Islet precursor cell (in vitro differentiated cells): ENCODE measurements at places on chromosomes 11 and 22.

DNA sequence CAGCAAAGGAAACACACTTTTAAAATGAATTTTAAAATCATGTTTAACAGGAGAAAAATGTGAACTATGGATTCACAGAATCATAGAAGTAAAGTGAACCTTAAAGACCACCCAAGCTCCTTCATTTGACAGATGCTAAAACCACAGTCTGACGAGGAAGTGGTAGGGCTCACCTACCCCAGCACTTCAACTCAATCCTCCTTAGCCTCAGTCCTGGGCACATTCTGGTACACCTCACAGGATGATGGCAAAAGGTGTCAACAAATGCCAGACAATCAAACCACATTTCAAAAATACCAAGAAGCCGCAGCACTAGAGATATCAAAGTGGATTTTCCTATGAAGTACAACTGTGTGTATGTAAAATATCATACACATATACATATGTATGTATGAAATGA lies 43.1 kb downstream of the PITPNB start:
- no peak for DNase-seq

DNA sequence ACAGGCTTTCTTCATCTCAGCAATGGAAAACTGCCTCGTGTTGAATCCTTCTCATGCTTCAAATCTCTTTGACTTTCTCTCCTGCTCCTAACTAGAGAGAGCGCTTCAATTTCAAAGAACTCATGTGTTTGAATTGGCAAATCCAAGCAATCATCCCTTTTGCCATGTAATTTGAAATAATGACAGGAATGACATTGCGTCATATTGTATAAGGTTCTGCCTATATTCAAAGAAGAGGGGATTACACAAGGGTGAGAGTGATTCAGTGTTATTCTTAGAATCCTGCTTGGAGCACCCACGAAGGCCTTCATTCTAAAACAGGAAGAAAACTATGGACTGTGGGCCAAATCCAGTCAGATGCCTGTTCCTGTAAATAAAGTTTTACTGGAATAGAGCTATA lies 720.6 kb downstream of the JRKL start:
- DNase-seq = no peak

- no peak for DNase-seq
Measured at GRCh38 chr11:9527481-9528135, 45.9 kb upstream of the WEE1 start.

GRCh38 chr11:7060868-7061267 lies 27.9 kb upstream of the RBMXL2 start:
- no peak for DNase-seq

DNA sequence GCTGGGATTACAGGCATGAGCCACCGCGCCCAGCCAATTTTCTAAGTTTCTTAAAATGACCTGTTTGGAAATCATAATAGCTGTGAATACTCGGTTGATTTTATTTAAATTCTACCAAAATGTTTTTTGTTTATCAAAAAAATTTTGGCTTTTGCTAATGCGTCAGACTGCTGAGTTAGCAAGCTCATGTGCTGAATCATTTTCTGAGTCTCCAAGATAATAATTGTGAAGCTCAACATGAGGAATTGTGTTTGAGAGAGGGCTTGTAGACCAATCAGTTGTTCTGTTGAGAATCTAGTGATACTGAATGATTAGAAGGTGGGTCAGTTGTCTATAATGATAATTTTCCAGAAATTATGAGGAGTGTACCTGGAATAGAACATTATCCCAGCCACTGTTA lies 15.9 kb downstream of the RNF214 start:
- no peak for DNase-seq

GRCh38 chr22:30695351-30695851 lies 727 bp downstream of the OSBP2 start:
- DNase-seq = no peak

GRCh38 chr11:12885717-12886239 lies 123.3 kb upstream of the RASSF10 start:
- no peak for DNase-seq

DNA sequence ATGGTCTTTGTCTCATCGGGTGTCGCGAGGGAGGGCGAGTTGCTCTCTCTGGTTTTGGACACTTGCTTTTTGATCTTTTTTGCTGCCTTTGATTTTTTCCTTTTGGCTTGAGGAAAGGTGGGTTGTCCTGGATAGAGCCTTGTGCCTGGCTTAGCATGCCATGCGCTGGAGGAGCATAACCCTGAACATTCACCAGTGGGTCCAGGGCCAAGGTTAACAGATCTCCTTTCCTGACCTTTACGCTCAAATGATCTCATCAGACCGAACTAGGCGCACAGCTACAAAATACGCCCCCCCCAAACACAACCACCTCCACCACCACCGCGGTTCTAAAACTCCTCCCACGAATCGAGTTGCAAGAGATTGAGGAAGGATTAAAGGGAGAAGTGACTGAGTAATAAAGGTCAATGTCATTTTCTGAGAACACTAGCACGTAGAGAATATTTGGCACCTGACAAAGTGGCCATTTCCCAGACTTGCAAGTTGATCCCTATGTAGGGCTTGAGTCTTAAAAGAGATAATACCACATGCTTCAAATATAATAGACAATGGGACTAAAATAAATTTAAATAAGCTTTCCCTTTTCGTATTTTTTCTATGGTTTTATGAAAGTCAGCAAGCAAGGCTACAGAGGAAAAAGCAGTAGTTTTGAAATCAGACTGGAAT lies 48.7 kb upstream of the CADM1 start:
- DNase-seq = peak; percentile 17

DNA sequence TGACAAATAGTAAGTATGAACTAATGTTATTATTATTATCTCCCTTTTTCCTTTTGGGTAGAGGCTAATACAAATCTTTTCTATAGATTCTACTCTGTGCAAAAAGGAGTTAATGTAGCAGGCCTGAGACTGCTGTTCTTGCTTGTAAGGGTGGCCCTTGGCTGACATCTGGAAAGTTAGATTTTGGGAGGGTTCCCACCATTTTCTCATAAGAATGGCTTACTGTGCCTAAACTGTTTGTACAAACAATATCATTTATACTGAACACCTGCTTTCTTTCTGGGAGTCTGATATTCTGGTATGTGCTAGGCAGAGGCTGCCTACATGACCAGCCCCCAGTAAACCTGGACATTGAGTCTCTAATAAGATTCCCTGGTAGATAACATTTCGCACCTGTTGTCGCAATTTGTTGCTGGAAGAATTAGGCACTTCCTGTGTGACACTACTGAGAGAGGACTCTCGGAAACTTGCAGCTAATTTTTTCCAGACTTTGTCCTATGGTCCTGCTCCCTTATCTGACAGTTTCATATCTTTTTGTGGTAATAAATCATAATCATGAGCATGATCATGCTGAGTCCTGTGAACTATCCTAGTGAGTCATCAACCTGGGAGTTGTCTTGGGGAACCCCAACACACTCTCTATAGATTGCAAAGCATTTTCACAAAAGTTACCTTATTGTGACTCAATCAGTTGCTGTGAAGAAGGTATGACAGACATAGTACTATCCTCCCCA lies 257.7 kb upstream of the CCDC90B start:
- DNase-seq = no peak

DNA sequence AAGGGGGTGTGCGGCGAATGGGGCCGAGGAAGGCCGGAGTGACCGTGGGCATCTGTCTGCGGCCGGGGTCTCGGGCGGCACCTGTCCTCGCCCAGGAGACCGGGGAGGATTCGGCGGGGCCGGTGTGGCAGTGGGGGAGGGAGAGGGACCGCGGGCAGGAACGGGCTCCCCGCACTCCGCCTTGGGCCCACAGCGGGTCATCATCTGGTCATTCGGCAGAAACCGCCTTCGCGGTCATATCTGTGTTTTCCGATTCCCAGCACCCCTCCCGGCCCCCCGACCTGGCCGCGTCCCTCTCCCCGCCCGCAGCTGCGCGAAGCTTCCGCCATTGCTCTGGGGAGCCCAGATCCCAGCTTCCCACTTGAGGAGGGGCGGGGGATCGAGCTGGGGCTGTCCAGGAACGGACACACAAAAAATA lies 824 bp upstream of the CBX6 start:
- DNase-seq = peak; percentile 58

GRCh38 chr11:119218141-119218878 lies 12.2 kb downstream of the CBL start:
- no peak for DNase-seq

GRCh38 chr11:1515082-1516060 lies 28.8 kb upstream of the MOB2 start:
- DNase-seq = peak; percentile 86

DNA sequence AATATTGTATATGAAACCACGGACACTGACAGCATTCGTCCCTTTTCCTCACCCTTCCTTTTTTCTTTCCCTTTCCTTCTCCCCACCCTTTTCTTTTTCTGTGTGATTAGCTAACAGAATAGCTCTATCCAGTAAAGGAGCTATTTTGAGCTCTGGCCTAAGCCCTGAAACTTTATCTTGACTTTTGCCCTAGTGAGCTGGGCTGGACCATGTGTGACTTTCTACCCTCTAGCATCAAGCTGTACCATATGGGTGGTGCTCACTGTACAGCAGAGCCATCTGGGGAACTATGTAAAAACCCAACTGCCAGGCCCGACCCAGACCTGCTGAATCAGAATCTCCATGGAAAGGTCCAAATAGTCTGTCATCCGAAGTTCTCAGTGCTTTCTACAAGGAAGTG lies 21.9 kb upstream of the PANX1 start:
- DNase-seq = no peak

DNA sequence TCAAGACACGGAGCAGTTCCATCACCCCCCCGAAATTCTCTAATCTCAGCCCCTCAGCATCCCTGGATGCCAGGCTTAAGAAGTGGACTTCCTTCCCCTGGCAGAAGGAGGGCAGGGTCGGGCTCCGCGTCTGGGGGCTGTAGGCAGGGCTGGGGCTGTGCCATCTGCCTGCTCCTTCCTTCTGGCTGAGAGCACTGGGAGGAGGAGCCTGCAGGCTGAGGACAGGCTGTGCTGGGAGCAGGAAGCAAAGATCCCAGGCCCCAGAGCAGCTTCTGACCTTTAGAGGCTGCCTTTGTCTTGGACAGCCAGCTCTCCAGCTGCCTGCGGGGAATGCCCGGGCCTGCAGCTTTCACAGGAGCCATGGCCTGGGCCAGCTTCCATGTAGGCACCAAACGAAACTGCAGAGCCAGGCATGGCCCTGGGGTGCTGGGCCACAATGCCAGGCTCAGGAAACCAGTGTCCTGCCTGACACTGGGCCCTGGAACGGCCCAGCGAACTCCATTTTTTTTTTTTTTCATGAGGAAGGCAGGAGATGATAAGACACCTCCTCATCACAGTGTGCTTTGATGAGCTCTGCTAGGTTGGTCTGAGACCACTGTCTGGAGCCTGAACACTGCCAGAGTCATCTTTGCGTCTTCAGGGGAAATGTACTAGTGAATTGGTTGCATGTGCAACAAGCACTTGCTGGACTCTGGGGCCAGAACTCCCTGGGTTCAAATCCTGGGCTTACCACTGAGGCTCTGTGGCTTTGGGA lies 67.9 kb downstream of the MCM5 start:
- peak; percentile 81 for DNase-seq

GRCh38 chr11:8204025-8204424 lies 35.2 kb upstream of the RIC3 start:
- DNase-seq = peak; percentile 41

DNA sequence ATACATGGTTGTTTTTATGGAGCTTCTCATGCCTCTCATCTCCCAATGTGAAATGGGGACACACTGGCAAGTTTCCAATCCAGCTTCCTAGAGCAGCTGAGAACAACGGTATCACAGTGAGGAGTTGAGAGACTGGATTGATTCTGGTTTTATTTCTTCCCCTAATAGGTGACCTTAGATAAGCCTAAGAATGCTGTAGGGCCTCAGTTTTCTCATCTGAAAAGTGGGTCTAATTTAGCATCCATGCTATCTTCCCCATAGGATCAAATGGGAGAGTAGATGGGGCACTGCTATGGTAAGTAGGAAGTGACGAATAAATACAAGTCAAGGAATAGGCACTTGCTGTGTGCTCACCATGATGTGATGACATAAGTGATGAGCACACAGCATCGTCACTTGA lies 61.1 kb upstream of the PHOX2A start:
- no peak for DNase-seq

DNA sequence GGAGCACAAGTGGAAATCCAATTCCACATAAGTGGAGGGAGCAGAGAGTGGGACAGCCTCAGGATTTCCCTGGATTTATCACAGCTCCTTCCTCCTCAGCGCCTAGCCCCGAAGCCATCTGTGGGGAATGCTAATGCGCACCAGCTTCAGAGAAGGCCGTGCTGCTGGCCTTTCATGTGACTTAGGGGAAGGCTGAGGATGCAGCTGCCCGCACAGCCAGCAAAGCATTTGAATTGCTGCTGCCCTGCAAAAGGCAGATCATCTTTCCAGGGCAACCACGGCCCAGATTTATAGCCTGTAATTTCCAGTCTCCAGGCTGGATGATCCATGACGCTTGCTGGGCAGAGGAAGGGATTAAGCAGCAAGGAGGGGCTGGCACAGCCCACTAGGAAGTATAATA lies 29.9 kb downstream of the SYN3 start:
- peak; percentile 65 for DNase-seq

GRCh38 chr11:73913472-73913871 lies 36.7 kb downstream of the PAAF1 start:
- no peak for DNase-seq

- peak; percentile 79 for DNase-seq
Measured at GRCh38 chr11:16346975-16347374, 9.4 kb downstream of the SOX6 start.

DNA sequence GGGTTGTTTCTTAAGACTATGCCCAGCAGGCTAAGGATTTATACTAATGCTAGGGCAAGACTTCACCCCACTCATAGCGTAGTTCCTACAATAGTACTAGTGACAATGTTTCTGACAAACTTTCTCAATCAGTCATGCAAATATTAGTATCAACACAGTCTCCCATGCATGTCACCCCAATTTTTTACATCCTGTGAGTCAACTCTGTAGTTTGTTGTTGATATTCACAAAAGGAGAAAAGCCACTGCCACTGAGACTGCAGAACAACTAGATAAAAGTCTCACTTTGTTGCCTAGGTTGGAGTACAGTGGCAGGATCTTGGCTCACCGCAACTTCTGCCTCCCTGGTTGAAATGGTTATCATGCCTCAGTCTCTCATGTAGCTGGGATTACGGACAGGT lies 155.2 kb downstream of the RBFOX2 start:
- no peak for DNase-seq

DNA sequence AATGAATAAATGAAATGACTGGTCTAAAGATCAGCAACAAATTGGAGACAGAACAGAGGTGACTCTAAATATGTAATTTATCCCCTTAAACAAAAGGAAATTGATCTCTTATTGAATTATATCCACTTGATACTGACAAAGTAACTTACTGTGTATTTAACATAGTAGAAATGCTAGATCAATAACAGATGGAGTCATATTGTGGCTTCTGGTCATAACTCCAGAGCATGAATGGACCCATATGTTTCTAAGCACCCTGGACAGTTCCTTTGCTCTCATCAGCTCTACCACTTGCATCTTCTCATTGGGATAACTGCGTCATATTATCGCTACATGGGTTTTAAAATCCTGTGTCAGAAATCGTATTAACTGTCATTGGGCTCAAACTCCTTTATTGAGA lies 222.3 kb downstream of the ETS1 start:
- DNase-seq = no peak

GRCh38 chr11:116558504-116559211 lies 214.1 kb downstream of the BUD13 start:
- DNase-seq = no peak
